Astrocyte of the cerebellum (primary cell): ENCODE measurements at places on chromosomes 2 and 18.

DNA sequence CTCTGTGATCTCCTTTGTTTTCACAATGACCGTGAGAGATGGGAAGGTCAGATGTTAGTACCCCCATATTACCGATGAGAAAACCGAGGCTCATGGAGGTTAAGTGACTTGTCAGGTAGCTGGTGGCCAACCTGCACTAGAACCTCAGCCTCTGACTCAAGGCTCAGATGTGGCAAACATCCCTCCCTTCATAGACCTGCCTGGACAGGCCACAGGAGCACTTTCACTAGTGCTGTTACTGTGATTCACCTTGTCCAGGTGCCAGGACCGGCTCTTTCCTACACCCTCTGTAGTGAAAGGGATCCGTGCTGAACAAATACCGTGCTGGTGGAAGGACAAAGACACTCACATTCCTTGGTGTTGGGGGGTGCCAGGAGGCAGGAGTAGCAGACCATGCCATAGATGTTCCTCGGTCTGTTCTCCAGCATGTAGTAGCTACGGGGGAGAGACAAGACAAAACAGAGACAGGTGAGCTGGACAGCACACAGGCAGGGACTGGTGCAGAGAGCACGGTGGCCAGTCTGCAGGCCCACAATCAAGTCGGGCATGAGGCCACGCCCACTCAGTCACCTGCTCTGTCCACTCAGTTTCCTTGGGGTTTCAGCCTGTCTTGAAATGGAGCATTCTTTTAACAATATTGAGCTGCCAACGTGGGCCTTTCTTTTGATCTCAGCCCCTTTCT, 65.9 kb downstream of the EDAR start:
- no peak for DNase-seq

GRCh38 chr2:116141891-116142474, 1672.5 kb upstream of the DDX18 start:
- no peak for DNase-seq

GRCh38 chr18:6521803-6522418, 107.2 kb upstream of the L3MBTL4 start:
- peak; percentile 13 for DNase-seq

GRCh38 chr2:177147834-177148445, 64.7 kb upstream of the HNRNPA3 start:
- DNase-seq = no peak

DNA sequence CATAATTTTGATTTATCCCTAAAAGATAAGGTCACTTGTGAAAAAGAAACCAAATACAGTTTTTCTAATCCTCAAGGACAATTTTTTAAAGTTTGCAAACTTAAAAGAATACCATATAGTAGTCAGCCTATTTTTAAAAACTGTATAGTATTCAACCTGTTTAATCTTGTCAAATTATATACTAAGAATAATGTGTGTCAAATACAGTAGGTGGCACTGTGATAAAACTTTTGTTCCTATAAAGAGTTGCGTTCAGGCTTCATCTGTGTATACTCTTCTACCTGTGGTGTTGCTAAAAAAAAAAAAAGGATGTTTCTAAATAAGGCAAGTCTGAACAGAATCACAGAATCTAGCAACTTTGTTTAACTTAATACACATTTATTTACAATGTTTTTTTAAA, 68.6 kb downstream of the CCDC138 start:
- peak; percentile 15 for DNase-seq

DNA sequence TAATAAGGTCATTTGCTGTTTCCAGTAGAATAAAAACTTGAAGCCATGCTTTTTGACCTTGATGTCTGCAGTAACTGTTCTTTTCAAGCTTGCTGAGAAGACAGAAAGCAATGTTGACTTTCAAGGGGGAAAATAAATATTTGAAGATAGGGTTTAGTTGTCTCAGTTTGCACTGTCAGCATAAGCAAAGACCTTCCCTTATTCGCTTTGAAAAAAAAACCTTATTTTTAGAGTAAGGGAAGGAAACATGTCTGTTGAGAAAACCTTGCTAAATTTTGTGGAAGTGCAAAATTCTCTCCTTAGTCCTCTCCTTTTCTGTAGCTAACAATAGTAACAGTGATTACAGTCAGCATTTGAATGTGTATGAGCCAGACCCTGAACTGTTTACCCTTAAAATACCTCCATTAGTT, 43.1 kb downstream of the MAP4K4 start:
- DNase-seq = no peak

DNA sequence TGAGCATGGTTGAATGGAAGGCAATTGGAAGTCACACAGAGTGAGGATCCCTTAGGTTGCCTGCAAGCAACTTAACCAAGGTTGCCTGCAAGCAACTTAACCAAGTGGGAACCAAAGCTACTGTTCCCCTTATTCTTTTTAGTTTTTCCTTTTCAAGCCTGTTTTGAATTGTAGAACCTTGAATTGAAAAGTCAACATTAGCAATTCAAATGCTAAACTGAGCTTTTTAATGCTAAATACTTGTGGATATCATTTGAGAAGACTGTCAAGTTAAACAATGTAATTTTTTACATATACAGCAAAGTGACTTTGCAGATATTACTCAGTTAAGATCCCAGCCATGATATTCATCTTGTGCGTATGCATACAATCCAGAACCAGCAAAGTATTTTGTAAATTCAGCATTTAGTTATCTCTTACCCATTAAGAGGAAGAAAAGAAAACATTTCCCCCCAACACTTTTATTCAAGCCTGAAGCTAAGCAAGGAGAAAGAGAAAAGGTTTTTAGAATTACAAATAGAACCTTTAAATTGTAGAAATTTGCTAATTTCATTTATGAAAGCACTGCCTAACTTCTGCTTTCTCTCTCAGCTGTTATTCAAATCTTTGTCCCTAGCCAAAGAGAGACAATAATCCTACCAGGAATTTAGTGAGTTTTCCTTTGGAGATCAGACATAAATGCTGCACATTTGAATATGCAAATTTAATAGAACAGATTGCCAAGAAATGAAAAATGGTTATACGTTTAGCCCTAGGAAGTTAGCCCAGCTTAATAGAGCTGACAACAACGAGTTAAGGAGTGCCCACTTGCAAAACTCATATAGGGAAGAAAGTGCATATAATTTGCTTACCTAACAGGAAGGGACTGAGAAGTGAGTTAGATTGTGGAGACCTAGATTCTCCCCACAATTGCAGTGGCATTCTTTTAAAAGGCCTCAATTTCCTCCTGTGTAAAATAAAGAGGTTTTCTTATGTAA, 643.2 kb upstream of the PIK3C3 start:
- no peak for DNase-seq

DNA sequence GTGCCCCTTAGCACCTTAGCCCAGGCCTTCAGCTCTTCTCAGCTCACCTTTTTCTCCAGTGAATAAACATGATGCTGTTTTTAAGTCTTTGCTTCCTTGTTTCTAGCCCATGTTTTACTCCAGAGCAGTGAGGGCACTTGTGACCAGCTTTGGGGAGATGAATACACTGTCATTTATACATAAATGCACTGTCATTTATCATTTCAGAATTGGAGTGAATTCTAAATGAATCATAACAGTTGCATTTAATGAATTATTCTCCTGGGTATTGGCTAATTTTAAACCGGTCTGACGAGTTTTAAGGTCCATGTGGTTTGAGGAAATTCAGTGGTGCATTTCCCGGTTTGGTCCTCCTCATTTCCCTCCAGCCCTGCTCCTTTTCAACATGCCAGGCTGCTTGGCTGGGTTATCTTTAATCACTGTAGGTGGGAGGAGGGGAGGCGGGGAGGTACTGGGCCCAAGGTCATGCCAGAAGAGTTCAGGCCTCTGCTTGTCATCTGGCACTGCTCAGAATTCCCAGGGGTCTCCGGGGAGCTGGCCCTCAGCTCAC, 23.9 kb downstream of the PRKCE start:
- no peak for DNase-seq

DNA sequence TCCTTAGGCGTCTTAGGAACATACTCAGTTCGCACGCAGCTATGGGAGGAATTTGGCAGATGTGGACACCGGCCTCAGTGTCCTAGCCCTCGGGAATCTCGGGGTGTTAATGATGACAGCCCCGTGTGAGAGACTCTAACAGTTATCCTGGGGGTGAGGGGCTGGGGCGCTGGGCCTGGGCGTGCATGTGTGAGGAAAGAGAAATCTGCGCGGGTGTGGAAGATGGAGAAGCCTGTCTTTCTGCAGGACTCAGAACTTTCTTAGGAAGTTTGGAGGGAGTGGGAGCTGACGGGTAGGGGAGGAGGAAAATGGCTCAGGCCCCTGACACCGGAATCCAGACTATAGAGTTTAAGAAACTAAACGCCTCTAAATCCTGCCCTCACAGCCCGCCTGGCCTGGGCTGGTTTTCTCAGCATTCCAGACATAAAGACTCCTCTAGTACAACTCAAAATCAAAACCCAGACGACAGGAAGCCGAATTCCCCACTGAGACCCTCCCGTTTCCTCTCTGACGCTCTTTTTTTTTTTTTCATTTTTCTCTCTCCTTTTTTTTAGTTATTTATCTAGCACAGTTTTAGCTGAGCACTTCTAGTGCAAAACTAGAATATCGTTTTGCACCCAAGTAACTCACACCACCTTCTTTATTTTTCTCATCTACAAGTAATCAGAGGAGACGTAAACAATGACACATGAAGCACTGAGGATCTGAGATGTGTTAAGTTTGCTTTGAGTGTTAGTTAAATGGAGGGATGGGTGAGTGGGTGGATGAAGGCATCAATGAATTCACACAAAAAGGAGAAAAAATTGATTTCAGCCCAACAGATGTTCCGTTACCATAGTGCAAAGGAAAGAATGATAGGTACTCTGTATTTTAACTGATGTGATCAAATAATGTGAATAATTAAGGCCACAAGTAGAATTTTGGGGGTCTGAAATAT, 1.2 kb upstream of the HAAO start:
- DNase-seq = no peak

DNA sequence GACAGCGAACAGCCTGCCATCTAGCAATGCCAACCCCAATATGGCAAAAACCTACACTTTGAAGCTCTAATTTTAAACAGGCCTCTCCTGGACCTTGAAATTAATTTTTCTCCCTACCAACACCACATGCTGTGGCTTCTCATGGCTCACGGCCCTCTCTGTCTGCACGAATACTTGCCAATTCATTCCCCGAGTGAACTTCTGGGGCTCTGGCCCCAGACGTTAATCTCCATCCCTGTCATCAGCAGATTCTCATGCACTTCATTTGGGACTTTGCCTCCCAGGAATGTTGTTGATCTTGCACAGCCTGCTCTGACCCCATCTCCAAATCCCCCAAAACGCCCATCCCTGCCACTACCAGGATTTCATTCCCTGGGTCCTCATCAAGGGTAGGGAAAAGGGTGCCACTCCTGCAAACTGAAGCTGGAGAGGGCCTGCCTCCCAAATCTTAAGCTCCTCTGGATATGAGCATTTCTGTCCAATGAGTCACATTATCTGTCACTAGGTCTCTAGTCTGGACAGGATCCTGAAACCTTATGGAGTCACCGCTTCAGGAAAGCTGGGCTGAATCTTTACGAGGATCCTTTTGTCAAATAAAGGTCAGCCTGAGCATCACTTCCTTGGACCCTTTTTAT, 10.4 kb downstream of the FIGLA start:
- no peak for DNase-seq

GRCh38 chr18:54090856-54091255, 133.6 kb downstream of the MBD2 start:
- peak; percentile 23 for DNase-seq

DNA sequence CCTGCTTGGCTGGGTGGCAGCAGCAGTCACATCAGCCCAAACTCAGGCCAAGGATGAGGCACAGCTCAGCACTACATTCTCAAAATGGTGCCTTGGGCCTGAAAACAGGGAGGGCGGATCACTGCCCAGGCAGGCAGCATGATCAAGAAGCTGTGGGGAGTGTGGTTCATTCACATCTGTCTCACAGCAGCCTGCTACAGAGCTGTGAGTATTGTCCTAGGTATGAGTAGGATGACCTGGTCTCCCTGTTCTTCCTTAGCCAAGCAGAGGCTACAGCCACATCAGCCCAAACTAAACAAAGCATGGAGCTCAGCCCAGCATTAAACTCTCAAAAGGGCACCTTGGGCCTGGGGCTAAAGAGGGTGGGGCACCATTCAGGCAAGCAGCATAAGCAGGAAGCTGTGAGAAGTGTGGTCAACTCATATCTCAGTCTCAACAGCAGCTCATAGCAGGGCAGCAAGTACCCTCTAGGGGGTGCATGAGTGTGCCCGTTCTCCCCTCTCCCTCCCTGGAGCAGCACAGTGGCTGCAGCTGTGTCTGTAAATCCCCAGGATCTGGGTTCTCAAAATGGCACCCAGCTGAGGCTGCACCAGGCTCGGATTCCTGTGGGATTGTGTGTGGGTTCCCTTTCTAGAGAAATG, 139.6 kb downstream of the TRABD2A start:
- DNase-seq = peak; percentile 6

- no peak for DNase-seq
Observed at GRCh38 chr2:74675090-74675489, 21.0 kb downstream of the SEMA4F start.

DNA sequence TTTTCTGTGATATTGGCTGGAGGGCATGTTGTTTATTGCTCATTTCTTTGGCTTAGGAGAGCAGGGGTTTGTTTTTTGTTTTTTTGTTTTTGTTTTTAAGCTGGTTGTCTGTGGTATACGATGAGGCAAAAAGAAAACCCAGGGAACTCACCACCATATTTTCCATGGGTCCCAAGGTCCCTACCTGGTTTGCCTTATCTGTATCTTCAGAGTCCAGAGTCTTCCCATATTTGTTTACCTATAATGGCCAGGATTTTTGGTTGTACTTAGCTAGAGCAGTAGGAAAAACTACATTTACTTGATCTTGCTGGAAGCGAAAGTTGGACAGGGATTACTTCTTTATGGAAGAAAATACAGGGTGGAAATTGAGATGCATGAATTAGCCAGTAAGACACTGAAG, 9.5 kb downstream of the LCLAT1 start:
- DNase-seq = no peak

- DNase-seq = no peak
Observed at GRCh38 chr2:231115651-231116050, 9.2 kb downstream of the HTR2B start.

GRCh38 chr2:223971-224760, 39.7 kb downstream of the SH3YL1 start:
- no peak for DNase-seq

GRCh38 chr2:229855116-229855515, 66.7 kb downstream of the TRIP12 start:
- no peak for DNase-seq

GRCh38 chr2:20291106-20291564, 59.5 kb downstream of the PUM2 start:
- DNase-seq = peak; percentile 63
